ENCODE measurements at places on chromosomes 12 and 14.

DNA sequence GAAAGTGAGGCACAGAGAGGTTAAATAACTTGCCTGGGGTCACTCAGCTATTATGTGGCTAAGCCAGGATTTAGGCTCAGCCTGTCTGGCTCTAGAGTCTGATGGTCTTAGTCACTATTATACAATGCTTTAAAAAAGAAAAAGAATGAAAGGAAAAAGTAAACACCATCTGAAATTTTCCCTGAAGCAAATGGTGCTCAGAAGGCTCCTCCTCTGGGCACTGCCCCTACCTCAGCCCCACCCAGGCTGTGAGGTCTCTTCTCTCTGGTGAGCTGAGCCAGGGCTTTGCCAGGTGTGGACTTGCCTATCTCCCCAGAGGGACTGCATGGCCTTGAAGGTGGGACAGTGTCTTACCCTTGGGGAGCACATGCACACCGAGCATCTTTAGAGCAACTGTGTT lies 117.5 kb upstream of the DYRK2 start:
- no peak for DNase-seq

- DNase-seq = no peak
Observed at GRCh38 chr14:64723691-64724577, 19.7 kb downstream of the PLEKHG3 start.

DNA sequence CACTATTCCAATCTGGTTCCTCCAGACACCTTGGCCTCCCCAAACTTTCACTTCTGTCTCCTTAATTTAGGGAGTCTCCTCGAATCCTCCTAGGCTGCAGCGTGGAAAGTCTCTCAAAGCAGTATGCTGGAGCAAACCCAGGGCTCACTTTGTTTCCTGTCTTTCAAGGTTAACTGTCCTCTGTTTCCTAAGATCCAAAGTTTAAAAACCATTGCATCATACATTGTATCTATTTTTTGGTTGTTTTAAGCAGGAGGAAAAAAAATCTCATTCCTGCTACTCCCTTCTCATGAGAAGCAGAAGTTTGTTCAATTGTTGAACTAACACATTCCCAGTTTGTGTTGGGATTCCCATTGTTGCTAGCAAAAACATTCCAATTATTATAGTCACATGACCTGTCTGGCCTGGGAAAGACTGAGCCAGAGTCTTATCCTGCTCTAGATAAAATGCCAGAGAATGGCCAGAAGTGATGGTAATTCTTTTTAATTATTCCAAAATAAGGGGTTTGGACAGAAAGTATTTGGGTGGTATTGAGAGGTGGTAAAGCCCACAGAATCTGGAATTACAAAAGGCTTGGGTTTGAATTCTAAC lies 67.3 kb downstream of the HSPB8 start:
- DNase-seq = no peak

DNA sequence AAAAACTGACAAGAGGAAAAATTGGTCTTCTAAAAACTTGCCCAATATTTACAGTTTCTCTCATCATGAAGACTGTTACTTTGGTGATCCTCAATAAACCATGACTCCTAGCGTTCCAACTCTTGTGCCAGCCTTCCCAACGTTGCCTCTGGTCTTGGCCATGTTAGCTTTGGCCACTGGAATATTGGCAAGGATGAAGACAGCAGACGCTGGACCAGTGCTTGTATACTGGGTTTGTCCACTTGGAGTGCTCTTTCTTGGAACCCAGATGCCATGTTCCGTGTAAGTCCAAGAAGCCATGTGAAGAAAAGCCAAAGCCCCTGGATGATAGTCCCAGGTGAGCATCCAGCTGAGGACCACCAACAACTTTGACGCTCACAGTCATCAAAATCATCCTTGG lies 379.6 kb downstream of the NUAK1 start:
- DNase-seq = no peak
